Activated CD4-positive, alpha-beta memory T cell treated with anti-CD3 and anti-CD28 coated beads for 36 hours (primary cell): ENCODE measurements at places on chromosomes 5 and 9. TPM values are rescaled to one million over a fixed set of nuclear protein-coding genes. Genes with fewer than 3 reads are reported as not detected.

DNA sequence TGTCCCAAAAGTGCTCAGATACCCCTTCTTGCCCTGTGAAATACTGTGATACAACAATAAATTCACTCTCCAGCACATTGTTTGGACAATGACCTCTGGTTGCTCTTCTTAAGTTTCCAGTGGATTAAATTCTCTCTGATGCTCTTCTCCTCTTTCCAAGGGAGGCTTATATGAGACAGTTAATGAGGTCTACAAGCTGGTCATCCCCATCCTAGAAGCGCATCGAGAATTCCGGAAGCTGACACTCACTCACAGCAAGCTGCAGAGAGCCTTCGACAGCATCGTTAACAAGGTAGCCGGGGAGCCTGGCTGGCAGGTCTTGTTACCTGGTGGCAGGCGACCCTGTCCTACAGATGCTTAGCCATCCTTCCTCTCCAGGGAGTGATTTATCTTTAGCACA, 226.5 kb downstream of the DOCK8 start:
- H3K4me1 ChIP-seq = peaks cover 5% of the 10 kb centered on the region
- no peak for DNase-seq
- peaks cover 56% of the 10 kb centered on the region for H3K36me3 ChIP-seq

GRCh38 chr9:130834371-130835336, at the start of gene ABL1:
ABL1 (plus strand) TSS chr9:130835254; CDS start chr9:130835447, 193 bp downstream.
- H3K4me3 ChIP-seq = peak within 1 kb of the TSS; percentile 86
- H3K27me3 ChIP-seq = no peaks in the 10 kb centered on the region
- peak within 1 kb of the TSS; percentile 82 for H3K27ac ChIP-seq
- H3K36me3 ChIP-seq = no peaks in the 10 kb centered on the region
- DNase-seq = peak; percentile 90
- H3K4me1 ChIP-seq = peaks cover 27% of the 10 kb centered on the region

DNA sequence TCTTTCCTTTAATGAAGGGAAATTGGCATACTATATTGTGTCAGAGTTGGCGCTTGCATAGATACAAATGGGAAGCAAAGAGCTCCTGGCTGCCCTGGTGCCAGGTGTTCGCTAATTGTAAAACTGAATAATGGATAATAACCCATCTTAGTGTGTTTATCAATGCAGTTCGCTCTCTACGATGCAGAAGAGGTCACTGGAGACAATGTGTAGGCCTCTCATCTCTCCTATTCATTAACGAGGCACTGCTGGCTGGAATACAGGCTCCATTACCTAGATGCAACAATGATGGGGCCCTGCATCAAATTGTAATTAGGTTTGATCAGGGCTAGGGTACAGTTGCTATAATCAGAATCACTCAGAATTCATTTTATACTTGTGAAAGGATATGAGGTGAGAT, 171.0 kb downstream of the RMI1 start:
- no peaks in the 10 kb centered on the region for H3K4me1 ChIP-seq
- no peak overlapping the region for H3K4me3 ChIP-seq
- H3K27me3 ChIP-seq = no peaks in the 10 kb centered on the region
- H3K36me3 ChIP-seq = no peaks in the 10 kb centered on the region
- no peak overlapping the region for H3K27ac ChIP-seq

- no peaks in the 10 kb centered on the region for H3K4me1 ChIP-seq
- H3K4me3 ChIP-seq = no peak overlapping the region
- H3K27ac ChIP-seq = no peak overlapping the region
- H3K27me3 ChIP-seq = no peaks in the 10 kb centered on the region
- no peaks in the 10 kb centered on the region for H3K36me3 ChIP-seq
- no peak for DNase-seq
These were observed 40.1 kb downstream of the GRIA1 start for GRCh38 chr5:153530357-153531143.

DNA sequence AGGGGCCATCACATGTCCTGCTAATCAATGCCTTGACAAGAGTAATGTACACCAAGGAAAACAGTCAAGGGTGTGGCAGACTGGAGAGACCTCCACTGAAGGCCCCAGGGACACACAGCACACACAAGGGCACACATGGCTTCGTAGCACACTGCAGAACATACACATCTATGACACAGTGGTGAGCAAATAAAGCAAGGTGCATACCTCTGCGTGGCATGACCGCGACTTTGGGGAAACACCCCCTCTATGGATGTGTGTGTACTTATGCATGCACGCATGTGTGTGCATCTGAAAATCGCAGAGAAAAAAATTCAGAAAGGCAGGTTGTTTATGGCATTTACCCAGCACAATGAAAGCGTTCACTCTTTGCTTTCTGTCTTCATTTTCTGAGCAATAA, 20.5 kb downstream of the SEMA4D start:
- peaks cover 88% of the 10 kb centered on the region for H3K4me1 ChIP-seq
- peak; percentile 72 for DNase-seq
- H3K27ac ChIP-seq = peak overlapping the region; percentile 97
- peaks cover 69% of the 10 kb centered on the region for H3K36me3 ChIP-seq

GRCh38 chr9:967436-967835, 9.0 kb upstream of the DMRT3 start:
- H3K27ac ChIP-seq = no peak overlapping the region
- peaks cover 11% of the 10 kb centered on the region for H3K4me1 ChIP-seq
- H3K4me3 ChIP-seq = no peak overlapping the region
- peaks cover 60% of the 10 kb centered on the region for H3K27me3 ChIP-seq
- DNase-seq = no peak

DNA sequence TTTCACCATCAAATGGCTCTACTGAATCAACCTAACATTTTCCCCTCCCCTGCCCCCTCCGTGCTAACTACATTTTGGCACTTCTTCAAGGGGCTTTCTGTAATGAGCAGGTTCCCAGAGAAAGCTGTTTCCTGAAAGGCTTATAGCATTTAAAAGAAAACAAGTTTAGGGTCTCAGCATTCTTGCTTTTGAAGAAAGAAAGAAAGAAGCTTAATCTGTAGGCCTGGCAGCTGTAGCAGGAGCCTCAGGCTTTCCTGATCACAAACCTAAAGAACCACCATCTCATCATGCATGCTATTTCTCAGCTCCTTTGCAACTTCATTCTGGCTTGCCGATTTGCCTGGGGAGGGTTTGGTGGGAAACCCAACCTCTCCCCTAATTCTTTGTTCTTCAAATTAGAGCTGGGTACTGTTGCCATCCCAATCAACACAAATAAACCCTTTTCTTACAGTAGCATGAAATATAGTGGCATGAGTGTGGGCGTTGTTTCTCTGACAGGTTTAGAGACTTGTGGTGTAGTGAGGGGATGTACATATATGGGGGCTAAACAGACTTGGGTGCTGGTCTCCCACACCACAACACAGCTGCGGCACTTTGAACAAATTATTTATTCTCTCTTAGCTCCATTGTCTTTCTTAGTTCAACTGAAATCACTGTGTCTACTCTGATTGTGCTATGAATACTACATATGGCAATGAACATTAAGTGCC, 160.5 kb upstream of the TNC start:
- H3K27ac ChIP-seq = no peak overlapping the region
- H3K4me3 ChIP-seq = no peak overlapping the region
- no peaks in the 10 kb centered on the region for H3K4me1 ChIP-seq

DNA sequence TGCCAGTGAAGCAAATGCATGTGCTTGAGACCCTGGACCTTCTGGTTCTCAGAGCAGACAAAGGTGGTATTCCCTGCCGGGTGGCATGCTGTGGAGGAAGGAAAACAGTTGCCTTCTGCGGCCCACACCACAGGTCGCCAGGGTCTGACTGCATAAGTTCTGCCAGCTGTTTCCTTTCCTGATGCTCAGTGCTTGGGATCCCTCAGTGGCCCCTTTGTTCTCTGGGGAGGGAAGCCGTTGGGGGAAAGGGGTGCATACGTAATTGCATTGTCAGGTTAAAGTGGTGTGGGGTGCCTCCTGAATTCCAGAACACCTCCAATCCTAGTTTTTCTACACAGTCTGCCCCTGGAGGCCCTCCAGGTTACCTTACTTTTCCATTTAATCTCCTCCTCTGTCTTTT, 43.1 kb upstream of the SLC2A8 start:
- no peak for DNase-seq
- H3K27ac ChIP-seq = no peak overlapping the region
- no peaks in the 10 kb centered on the region for H3K4me1 ChIP-seq
- H3K27me3 ChIP-seq = peaks cover 9% of the 10 kb centered on the region

DNA sequence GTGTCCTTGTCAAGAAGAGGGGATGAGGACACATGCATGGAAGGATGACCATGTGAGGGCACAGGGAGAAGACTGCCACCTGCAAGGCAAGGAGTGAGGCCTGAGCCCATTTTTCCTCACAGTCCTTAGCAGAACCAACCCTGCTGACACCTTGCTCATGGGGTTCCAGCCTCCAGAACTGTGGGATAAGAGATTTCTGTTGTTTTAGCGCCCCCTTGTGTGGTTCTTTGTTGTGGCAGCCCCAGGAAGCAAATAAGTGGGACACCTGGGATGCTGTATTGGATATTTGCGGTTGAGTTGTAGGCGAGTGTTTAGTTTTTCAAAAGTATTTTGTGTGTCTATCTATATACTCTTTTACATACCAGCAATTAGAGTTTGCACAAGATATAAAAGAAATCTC, 206.4 kb downstream of the NXNL2 start:
- no peak overlapping the region for H3K27ac ChIP-seq
- no peaks in the 10 kb centered on the region for H3K4me1 ChIP-seq
- peaks cover 19% of the 10 kb centered on the region for H3K27me3 ChIP-seq
- peak; percentile 35 for DNase-seq

GRCh38 chr5:177312649-177313181, 1.0 kb upstream of the MXD3 start:
- H3K4me1 ChIP-seq = peaks cover 20% of the 10 kb centered on the region
- peaks cover 6% of the 10 kb centered on the region for H3K36me3 ChIP-seq
- H3K4me3 ChIP-seq = peak overlapping the region; percentile 78

LCN9 gene
- total RNA-seq = not detected

HACD4 gene
- total RNA-seq = 1.9 TPM

CDC20B gene
- total RNA-seq = not detected

CSNK1A1 gene
- 165 TPM for total RNA-seq

AMACR gene
- total RNA-seq = 11.5 TPM
